NCI-H1092 (cell line): ENCODE measurements at places on chromosomes 2 and 18.

DNA sequence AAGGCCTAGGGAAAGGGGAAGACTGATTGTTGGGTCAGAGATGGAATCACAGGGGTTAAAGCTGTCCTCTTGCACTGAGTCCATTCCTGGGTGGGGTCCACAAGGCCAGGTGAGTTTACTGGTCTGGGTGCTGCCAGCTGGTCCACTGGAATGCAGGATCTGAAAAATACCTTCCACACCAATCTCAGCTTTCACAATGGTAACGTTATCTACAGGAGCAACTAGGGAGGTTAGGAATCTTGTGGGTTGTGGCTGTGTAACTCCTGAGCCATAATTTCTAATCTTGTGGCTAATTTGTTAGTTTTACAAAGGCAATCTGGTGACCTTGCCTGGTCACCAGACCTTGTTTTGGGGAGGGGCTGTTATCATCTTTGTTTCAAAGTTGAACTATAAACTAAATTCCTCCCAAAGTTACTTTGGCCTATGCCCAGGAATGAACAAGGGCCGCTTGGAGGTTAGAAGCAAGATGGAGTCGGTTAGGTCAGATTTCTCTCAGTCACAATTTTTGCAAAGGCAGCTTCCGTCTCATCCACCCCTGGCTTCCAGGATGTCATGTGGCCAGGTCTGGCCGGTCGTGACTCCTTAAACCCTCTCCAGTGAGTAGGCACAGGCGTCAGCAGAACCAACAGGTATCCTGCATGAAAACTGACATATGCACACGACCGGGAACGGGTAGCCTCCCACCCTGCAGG, 123.3 kb upstream of the SH3BP4 start:
- no peak for DNase-seq

DNA sequence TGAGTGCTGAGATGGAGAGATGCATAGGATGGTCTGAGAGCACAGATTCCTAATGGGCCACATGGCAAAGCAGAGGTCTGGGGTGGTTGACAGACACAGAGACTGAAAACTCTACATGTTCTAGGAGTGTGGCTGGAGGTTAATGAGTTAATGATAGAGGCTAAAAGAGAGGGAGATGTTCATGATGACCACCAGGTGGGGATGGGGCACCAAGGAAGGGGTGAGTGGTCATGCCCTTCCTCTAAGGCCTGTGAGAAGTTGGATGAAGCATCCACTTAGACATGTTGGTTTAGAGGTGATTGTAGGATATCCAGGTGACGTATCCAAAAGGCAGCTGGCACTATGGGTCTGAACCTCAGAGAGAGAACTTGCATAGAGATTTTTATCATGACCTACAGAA, 102.1 kb downstream of the LRP2 start:
- DNase-seq, result no peak

DNA sequence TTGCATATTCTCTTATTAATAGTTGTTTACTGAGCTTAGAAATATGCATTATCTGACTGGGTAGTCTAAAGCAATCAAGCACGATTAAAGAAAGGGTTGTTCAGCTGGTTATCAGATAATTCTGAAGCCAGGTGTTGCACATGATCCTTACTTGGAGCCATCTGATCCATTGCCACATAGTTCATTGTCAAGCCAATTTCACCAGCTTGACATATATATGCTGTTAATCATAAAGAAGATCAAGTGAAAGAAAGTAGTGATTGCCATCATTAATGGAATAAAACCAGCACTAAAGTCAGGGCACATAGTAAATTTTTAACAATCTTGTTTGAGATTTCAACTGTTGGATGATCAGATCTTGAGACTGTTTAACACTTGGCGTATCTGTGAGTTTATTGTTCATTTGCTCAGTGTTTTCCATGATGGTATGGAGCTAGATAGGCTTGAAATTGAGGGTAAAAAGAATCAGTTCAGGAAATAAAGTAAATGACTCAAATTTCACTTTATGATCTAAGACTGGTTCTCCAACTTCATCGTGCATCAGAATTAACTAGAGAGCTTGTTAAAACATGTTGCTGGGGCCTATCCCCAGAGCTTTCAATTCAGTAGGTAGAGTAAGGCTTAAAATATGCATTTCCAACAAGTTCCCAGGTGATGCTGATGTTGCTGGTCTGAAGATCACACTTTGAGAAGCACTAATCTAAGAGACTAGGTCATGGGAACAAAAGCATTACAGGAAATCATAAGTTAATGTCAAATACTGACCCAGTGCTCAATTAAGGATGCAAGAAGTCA, 539.6 kb downstream of the SATB2 start:
- no peak for DNase-seq

DNA sequence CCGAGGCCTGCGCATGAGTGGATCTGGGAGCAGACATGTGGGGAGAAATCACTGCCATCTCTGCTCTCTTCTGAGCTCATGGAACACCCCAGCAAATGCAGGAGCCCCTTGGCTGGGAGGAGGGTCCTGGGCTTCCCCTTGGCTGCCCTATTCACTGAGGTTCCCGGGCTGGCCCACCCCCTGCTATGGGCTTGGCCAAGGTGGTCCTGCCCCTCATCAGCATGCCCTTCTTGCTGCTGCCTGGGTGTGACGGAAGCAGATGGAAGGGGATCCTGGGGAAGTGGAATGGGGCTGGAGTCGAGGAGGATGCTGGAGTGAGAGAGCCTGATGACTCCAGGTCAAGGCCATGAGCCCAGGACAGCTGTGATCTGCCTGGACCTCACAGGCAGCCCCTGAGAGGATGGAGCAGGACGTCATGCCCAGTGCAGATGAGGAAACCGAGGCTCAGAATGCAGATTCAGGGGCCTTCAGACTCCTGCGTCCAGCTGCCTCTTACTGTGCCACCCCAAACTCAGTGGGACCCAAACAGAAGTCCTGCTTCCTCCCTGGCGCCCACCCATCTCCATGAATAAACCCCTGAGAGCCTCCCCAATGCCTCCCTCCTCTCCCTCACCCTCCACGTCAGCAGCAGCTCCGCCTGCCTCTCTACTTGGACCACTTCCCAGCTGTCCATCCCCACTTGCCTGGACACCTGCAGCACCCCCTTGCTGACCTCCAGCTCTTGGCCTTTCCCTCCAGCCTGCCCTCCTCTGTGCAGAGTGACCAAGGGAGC, 4.0 kb downstream of the SNED1 start:
- no peak for DNase-seq

- DNase-seq, result no peak
Measured at GRCh38 chr18:45197526-45197970, 417.7 kb upstream of the SLC14A2 start.

- DNase-seq, result no peak
Measured at GRCh38 chr2:54520687-54521086, 64.6 kb downstream of the SPTBN1 start.

DNA sequence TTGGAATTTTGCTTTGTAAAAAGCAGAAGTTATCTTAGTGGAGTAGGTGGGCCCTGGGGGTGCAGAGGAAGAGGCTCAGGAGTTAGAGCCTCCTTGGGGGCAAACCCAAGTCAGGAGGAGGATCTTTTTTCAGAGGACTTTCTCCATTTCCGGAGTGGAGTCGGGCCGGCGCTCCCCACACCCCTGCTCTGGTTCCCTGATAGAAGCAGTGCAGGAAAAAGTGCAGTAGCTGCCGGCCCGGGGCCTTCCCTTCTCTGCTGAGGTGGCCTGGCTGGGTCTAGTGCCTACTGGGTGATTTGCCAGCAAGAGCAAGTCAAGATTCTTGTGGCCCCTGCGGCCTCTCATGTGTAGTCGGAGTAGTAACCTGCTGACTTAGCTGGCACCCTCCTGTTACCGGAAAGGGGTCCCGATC, 124.2 kb upstream of the HS6ST1 start:
- DNase-seq, result no peak

- peak; percentile 87 for DNase-seq
Measured at GRCh38 chr18:46152436-46152807, 48.2 kb downstream of the HAUS1 start.

DNA sequence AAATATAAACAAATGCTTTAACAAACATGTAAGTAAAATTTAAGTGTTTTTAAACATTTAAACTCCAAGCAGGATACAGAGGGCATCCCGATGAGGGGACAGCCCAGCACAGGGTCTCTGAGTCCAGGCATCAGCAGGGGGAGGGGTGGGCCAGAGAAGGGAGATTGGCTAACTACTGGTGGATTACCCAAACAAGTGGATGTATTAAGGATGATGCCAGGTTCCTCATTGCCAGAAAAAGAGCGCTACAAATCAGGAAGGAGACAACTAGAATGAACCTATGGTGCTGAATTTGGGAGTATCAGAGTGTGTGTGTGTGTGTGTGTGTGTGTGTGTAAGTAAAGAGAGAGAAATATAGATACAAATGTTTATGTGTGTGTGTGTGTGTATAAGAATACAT, 162.0 kb upstream of the RMP24 start:
- no peak for DNase-seq

DNA sequence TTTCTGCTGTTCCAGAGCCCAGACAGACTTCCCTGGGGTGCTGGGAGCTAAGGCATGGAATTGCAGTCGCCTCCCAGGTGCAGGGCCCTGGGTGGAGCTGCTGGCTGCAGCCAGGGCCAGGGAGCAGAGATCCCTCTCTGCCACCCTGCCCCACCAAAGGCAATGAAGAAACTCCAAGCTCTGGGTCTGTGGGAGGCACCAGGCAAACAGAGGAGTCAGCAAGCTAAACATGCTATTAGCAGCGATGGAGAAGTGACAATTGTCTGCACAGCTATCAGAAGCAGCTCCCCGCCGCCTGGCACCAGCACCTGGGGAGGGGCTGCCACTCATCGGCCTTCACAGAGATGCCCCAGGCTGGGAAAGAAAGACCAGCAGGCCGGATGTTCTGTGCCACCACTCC, 28.0 kb upstream of the COX5B start:
- DNase-seq, result no peak

DNA sequence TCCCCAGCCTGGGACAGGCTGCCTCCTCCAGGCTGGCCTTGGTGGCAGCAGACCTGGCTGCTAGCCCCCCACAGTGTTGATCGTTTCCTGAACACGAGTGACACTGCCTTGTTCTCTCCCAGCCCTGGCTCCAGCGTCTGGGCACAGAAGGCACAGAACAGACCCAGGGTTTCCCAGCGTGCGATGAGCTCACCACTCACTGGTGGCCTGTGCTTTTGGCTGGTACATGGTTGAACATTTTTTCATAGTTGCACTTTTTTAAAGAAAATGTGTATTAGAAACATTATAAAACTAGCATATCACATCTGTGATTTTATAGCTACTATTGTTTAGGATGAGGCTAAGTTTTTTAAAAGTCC, 40.9 kb downstream of the SCTR start:
- DNase-seq, result no peak

- no peak for DNase-seq
Measured at GRCh38 chr2:144515696-144516410, 4.1 kb downstream of the ZEB2 start.

GRCh38 chr2:105896765-105897163, 152.1 kb downstream of the NCK2 start:
- DNase-seq, result no peak

DNA sequence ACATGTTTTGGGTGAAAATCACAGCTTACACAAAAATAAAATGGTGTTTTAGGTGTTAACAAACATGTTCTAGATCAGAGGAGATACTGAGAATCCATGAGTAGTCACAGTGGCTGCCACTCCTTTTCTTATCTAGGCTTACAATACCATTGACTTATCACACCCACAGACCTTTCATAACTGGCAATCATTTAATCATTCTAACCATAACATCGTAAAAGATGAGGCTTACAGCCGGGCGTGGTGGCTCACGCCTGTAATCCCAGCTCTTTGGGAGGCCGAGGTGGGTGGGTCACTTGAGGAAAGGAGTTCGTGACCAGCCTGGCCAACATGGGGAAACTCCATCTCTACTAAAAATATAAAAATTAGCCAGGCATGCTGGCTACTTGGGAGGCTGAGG, 18.8 kb upstream of the SERPINB5 start:
- DNase-seq, result no peak

GRCh38 chr2:203909261-203909967, 27.1 kb upstream of the ICOS start:
- no peak for DNase-seq

- DNase-seq, result no peak
Measured at GRCh38 chr2:231290321-231291015, 92.0 kb downstream of the ARMC9 start.

DNA sequence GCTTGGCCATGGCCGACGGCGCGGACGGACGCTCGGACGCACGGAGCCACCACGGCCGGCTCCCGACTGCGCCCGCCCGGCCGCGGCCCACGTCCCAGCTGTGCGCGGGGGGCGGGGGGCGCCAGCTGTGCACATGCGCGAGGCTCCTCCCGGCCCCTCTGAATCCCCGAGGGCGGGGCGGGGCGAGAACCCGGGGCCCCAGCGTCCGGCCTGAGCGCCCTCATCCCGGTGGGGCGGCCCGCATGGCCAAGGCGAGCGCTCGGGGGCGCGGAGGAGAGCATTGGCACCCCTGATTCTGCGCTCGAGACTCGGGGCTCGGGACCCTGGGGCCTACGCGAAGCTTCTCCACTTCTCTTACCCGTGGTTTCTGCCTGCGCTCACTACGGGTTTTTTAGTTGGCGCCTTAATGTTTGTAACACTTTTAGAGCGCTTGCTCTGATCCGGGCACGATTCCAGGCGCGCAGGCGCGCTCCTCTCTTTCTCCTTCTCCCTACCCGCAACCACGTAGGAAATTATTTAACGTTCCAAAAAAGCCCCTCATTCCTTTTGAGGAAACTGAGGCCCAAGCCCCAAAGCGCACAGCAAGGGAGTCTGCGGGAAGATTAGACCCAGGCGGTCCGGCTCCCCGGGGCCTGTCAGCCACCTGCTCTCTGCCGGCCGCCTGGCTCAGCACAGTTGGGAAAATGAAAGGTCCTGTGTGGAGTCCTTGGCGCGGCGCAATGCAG, at the start of gene PXDN:
Gene PXDN, minus strand, starts transcription at position 70 of the 725 bp plus-strand sequence. Its CDS starts 60 bp downstream, at position 10.
- no peak for DNase-seq

DNA sequence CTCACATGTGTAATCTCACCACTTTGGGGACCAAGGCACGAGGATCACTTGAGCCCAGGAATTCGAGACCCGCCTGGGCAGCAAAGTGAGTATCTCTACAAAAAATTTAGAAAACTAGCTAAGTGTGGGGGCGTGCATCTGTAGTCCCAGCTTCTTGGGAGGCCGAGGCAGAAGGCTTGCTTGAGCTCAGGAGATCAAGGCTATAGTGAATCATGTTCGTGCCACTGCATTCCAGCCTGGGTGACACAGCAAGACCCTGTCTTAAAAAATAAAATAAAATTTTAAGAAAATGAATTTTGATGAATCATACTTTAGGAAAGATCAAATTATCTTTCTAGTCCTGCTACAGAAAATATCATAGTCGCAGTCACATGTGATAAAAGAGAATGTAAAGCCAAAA, 46.9 kb downstream of the CABYR start:
- DNase-seq, result no peak

DNA sequence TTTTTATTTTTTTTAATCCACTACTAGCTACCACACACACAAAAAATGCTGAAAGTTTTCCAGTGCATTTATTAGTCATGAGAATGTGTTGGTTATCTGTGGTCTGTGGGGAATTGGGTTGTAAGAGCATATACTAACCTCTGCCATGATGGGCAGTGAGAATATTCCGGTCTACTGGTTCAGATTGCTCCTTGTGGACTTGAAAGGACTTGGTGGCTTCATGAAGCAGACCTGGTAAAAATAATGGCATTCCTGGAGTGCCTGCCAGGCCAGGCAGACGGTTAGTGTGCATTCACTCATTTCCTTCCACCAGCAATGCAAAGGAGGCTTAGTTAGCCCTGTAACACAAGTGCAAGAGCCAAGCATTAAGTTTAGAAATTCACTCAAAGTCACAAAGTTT, 150.8 kb downstream of the THSD7B start:
- no peak for DNase-seq

GRCh38 chr18:46278481-46279465, 174.6 kb downstream of the HAUS1 start:
- DNase-seq, result no peak

GRCh38 chr2:126736133-126736874, 80.3 kb downstream of the GYPC start:
- DNase-seq, result no peak
